ENCODE measurements at places on chromosomes 4 and X.
A peak's percentile ranks its signal among the peaks of the same experiment; 100 is the strongest.

DNA sequence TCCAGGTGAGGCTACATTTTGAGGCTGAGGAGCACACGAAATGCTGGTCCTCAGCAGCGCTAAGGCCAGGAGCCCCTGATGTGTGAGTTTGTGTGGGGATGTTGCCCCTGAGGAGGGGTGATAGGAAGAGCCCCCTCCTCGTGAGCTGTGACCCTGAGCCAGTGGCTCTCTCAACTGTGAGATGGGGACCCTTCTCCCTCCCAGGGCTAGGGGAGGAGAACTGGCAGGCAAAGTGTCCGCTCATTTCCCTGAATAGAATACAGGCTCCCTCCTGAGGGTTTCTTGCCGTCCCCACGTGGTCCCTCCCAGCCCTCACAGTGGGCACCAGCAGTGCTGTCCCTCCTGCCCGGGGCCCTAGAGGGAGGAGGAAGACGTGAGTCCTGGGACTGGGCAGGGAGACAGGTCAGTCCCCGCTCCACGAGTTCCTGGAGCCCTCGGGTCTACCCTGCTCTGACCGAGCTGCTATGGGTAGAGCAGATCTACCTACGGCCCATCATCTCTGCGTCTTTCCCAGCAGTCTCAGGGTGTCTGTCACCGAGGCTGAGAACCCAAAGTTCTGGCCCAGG is 21.0 kb upstream of the TBC1D14 start:
- no peak for DNase-seq

- DNase-seq, result no peak
Measured at GRCh38 chrX:105475801-105476200, 255.3 kb upstream of the TEX13A start.

DNA sequence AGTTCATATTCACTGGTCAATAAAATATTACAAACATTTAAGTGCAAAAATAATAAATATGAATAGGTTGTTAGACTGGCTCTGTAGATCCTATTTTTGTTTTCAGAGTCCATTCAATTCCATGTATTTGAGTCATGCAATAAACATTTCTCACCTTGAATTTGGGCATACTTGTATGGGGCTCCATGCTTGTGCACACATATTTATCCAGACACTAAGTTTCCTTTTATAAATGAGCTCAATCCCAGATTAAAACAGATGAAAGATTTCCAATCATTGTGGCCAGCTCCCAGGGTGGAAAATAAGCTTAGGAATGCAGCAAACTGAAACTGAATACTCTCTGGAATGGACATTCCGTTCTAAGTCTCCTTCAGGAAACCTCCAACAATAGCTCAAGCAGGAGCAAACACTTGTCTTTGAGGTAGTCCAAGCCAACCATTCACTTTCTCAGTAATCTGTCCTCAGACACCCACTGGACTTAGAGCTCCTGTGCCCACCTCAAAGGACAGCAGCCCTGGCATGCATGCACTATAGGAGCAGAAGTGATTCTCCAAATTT is 16.4 kb downstream of the DMD start:
- no peak for DNase-seq

GRCh38 chr4:14333616-14334015 is 668.7 kb upstream of the CPEB2 start:
- DNase-seq, result no peak

GRCh38 chr4:185265942-185266341 is 56.5 kb downstream of the SNX25 start:
- no peak for DNase-seq

DNA sequence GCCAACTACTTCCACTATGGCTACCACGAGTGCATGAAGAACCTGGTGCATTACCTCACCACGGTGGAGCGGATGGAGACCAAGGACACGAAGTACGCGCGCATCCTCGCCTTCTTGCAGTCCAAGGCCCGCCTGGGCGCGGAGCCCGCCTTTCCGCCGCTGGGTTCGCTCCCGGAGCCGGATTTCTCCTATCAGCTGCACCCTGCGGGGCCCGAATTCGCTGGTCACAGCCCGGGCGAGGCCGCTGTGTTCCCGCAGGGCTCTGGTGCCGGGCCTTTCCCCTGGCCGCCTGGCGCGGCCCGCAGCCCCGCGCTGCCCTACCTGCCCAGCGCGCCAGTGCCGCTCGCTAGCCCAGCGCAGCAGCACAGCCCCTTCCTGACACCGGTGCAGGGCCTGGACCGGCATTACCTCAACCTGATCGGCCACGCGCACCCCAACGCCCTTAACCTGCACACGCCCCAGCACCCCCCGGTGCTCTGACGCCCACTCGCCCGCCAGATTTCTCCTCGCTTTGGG is 2.1 kb downstream of the HELT start:
- no peak for DNase-seq

DNA sequence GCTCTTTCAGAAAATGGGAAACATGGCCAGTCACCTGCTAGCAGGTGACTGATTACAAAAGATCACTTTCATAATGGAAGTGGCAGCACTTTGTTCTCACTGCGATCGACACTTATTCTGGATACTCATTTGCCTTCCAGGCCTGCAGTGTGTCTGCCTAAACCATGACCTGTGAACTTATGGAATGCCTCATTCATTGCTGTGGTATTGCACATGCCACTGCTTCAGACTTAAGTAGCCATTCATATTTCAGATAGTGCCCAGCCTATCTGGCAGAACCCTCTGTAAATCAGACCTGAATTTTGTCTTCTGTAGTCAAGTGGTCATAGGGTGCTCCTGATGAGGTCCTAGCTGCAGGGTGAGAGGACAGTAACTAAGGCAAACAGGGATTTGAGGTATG is 23.3 kb upstream of the MGST2 start:
- no peak for DNase-seq

- DNase-seq, result no peak
Measured at GRCh38 chr4:84058201-84058600, 440.9 kb downstream of the NKX6-1 start.

DNA sequence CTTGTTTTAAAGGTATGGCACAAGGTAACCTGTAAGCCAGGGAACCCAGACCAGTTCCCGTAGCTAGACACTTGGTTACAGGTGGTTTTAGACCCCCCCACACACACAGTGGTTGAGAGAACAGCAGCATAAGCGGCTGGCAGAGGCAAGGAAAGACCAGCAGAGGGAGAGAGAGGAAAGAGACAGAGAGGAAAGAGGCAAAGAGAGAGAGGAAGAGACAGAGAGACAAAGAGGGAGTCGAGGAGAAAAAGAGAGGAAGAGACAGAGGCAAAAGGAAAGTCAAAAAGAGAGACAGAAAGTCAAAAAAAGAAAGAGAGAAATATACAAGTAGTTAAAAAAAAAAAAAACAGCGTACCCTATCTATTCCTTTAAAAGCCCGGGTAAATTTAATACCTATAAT is 19.5 kb upstream of the PCSK1N start:
- DNase-seq, result no peak

DNA sequence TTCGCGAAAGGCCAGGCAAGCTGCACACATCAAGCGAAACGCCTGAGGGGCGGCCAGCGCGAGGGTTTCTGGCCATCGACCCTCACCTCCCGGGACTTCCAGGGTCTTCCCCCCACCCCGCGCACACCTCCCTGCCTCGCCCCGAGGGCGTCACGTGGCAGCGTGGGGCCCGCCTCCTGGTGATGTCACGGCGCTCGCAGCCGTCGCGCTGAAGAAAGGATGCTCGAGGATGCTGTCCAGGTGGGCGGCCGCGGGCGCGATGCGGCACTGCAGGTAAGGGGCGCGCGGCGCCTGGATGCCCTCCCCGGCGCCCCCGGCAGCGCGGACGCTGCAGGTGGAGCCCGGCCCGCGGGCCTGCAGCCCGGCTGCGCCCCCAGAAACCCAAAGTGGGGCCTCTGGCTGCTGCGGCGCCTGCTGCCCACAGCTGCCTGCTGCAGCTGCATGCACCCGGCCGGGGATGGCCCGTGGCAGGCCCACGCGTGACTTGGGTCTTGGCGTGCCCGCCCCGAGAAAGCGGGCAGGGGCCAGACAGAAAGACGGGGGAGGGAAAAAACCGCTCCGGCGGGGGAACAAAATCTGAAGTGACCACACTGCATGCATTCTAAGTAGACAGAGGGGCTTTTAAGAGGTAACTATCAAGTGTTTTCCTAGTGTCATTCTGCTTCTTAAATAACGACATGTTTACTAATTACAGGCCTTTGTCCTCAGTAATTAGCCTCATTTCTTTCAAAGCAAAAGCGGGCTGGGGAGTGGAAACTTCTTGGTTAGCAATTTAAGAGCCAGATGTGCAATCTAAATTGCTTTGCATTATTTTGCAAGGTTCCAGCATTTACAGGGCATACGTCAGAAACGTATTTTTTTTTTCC is 1.7 kb downstream of the CLCN4 start:
- DNase-seq, result no peak

- DNase-seq, result peak; percentile 13
Measured at GRCh38 chr4:110085131-110085530, 113.3 kb downstream of the ELOVL6 start.

GRCh38 chr4:144518181-144518895 is 127.6 kb upstream of the HHIP start:
- no peak for DNase-seq

- DNase-seq, result no peak
Measured at GRCh38 chr4:88356771-88357170, 21.9 kb upstream of the HERC6 start.

DNA sequence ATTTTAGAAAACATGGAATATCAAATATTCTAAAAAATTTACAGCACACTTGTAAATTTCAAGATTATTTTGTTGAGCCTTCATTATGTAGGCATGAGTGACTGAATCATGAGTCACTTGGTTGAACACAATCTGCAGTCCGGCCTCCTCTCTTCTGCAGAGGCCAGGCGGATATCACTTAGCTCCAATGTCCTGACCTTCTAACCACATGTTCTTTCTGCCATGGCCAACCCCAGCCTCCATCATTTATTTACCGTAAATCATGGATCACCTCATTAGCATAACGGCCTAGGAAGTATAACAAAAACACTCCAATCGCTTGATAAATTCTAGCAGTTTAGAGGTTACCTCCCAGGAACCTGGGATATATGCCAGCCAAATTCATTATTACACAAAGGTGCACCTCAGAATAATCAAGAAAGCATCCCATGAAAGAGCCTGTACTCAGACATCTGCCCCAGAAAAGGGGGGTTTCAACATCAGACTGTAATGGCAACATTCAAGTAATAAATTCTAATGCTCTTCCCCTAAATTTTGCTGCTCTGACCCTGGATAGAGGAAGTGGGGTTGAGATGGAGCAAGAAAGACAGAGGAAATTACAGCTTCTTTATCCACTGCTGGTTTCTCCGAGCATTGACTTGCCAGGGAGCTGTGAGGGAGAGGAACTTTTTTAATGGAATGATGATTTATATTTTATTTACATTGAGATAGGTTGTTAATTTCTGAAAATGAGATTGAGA is 2153.6 kb upstream of the AGA start:
- DNase-seq, result no peak

DNA sequence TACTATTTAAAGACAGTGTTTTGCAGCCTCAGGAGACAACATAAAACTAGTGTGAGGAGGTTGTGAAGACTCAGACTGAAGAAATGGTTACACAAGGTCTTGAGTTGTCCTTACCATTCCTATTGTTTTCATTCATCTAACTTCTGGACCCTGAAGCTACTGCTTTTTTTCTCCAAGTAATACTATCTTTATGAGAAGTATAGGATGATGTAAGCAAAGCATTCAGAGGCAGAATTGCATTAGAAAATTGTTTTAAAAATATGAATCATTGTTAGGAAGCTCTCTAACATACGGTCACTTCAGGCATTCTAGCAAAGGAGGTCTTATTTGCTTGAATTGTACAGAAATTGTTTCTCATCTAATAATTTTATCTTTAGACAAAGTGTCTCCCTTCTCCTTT is 357.8 kb downstream of the TLL1 start:
- no peak for DNase-seq

GRCh38 chr4:106355193-106355592 is 13.4 kb downstream of the GIMD1 start:
- no peak for DNase-seq

DNA sequence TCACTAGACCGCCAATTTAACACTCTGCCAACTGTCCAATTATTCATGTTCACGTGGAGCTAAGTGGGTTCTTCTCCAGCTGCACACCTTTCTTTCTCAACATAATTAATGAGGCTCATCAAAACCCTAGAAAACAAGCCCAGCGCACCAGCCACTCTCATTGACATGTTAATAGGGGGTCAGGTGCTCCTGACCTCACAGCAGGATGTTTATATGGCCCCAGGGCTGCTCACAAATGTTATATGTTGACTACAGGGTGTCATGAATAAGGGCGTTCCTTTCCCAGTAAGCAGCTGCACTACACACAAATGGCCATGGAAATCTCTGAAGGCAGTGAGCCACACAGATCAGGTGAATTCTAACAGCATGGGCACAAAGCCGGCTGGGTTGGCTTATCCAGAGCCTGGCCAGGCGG is 209.8 kb downstream of the MGST2 start:
- no peak for DNase-seq

GRCh38 chrX:20637351-20637750 is 370.6 kb upstream of the RPS6KA3 start:
- DNase-seq, result no peak

DNA sequence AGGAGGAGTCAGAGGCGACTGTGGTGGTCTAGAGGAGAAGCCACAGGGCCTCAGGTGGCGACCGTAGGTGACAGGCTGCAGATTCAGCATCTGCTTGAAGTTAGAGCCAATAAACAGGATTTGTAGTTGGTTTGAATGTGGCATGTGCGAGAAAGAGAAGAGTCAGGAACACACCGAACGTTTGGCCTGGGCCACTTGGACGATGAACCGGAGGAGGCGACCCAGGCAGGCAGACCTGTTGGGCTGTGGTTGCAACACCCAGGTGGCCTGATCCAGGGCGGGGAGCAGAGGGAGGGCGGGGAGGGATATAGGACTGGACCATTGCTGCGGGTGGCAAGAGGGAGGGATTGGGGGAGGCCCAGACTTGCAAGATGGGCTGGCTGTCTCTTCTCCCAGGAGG is 10.0 kb upstream of the PSAPL1 start:
- no peak for DNase-seq

DNA sequence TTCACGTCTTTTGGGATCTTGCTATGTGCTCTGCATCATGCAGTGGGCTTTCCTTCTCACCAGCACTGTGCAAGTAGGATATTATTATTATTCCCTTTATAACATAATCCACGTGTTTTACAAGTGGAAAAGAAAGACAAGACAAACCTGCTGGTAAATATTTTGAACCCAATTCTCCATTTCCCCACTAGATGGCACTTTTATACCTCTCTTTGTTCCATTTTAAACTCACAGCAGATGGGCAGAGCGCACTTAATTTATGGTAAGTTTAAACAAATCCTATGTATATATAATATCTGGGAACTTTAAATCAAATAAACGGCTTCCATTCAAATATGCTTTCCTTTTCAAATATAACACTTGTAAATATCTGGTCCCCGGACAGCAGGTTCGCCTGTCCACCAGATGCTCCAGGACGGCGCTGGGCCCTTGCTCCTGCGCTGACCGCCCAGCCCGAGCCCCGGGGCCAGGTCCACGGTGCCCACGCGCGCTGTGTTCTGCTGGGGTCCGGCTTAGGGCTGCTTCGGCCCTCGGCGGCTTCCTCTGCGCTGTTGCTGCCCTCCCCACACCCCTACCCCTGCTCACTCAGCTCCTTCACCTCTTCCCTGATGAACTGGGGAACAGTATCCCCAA is 31.1 kb downstream of the F11 start:
- peak; percentile 11 for DNase-seq

GRCh38 chr4:138685316-138685715 is 330.3 kb upstream of the NOCT start:
- no peak for DNase-seq
